Esophagus muscularis mucosa (tissue), 4 donors: ENCODE measurements at places on chromosomes 7 and 10. TPM values are rescaled to one million over a fixed set of nuclear protein-coding genes. Genes with fewer than 3 reads are reported as not detected.

DNA sequence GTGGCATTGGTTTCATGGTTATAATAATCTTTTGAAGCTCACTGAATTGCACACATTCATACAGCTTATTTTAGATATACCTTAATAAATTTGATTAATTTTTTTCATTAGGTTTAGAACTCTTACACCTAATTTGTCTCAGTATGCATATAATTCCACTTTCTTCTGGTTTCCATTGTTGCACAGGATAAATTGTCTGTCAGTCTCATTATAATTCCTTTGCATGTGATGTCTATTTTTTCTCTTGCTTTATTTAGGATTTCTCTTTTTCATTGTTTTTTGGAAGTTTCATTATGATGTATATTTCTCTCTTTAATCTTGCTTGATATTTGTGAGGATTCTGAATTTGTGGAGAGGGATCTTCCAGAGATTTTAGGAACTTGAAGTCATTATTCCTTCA, 84.7 kb downstream of the ARL5B start:
- no peak overlapping the region for H3K4me3 ChIP-seq
- DNase-seq: no peak
- no peaks in the 10 kb centered on the region for H3K36me3 ChIP-seq
- H3K4me1 ChIP-seq: no peaks in the 10 kb centered on the region

DNA sequence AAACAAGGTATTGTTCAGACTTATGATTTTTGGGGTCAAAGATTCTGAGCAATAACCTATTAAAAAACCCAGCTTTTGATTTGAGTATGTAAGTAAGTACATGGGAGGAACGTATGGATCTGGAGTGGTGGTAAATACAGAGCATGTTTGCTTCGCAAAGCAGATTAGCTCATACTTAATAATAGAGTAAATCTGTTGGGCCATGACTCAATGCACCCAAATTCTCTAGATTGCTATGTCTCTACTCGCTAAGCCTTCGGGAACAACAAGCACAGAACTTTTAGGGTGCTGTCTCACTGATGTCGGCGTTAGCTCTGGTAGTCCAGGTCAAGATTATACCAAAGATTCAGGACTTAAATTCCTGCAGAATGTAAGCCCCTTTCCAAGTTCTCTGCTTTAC, 807 bp upstream of the MINPP1 start:
- H3K4me3 ChIP-seq: peak overlapping the region; percentile 92
- no peak for DNase-seq
- peak overlapping the region; percentile 78 for H3K27ac ChIP-seq
- H3K36me3 ChIP-seq: no peaks in the 10 kb centered on the region
- no peaks in the 10 kb centered on the region for H3K27me3 ChIP-seq
- peaks cover 26% of the 10 kb centered on the region for H3K4me1 ChIP-seq

SLC26A5 gene
- total RNA-seq: not detected

- peak within 1 kb of the TSS; percentile 81 for H3K4me3 ChIP-seq
- no peaks in the 10 kb centered on the region for H3K4me1 ChIP-seq
- no peaks in the 10 kb centered on the region for H3K36me3 ChIP-seq
These were observed at the start of gene DYNC1I1 for GRCh38 chr7:95772298-95772770. Gene DYNC1I1 (plus strand): TSS chr7:95772554. CDS start chr7:95804730, 32,176 bp downstream.

DNA sequence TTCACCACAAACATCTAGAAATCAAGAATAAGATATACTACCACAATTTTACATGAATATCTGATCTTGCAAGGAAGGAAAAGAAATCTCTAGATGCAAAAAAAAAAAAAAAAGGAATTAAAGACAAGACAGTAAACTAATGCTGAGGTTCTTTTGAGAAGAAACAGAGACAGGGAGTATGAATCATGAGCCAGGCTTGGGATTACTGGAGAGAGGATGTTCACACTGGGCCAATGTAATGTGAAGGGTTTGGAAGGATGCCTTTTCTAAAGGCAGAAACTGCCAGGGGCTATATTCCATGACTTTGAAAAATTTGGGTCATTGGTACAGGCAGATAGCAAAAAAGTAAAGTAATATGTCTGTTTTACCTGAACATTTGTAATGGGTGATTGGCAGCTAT, 573.0 kb upstream of the IGFBP3 start:
- H3K4me1 ChIP-seq: no peaks in the 10 kb centered on the region
- DNase-seq: no peak
- no peak overlapping the region for H3K4me3 ChIP-seq
- H3K27ac ChIP-seq: no peak overlapping the region
- H3K36me3 ChIP-seq: no peaks in the 10 kb centered on the region
- no peaks in the 10 kb centered on the region for H3K27me3 ChIP-seq

GRB10 gene
- 54.0 TPM for total RNA-seq
